GM23248 (cell line): ENCODE measurements at places on chromosomes 11 and 22.
A peak's percentile ranks its signal among the peaks of the same experiment; 100 is the strongest.

- peak; percentile 92 for DNase-seq
Observed at GRCh38 chr11:46238967-46239800, 38.3 kb upstream of the CREB3L1 start.

GRCh38 chr11:102874852-102875251 is at the start of gene MMP12:
MMP12 (minus strand) TSS chr11:102874982; CDS start chr11:102874937, 45 bp downstream.
- DNase-seq = peak; percentile 39

- DNase-seq = peak; percentile 66
Observed at GRCh38 chr11:44133335-44133946, 38.0 kb downstream of the EXT2 start.

DNA sequence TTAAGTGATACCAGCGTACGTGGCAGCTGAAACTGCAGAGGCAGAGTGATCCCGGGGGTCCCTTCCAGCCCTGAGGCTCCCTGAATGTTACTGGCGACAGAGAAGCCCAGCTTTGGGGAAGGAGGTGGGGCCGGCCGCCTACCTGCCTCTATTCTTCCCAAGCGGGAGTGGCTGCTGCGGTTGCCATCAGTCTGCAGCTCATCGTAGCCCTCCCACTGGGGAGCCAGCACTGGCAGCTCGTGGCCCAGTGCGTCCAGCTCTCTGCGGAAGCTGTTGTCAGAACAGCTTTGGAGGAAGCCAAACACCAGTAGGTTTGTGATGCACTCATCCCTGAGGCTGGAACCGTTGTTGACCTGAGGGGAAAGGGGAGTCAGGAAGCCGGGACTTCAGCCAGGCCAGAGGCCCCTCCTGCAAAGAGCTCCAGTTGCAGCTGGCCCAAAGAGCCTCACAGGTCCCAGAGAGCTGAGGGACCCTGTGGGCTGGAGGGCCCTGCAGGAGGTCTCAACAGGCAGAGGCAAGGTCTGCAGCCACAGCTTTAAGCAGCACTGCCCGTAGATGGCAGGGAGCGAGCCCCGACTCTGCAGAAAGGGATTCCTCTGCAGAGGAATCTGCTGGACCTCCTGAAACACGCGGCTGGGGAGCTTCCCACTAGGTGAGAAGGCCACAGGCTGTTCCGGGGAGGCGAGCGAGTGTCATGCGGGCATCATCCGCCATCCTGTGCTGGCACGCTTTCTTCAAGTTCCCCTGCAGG is 30.4 kb downstream of the BID start:
- no peak for DNase-seq

GRCh38 chr11:95432714-95433503 is 201.9 kb upstream of the SESN3 start:
- DNase-seq = peak; percentile 33
